ENCODE measurements at places on chromosomes 5 and 9.

GRCh38 chr9:112562235-112562958 lies 75.8 kb downstream of the KIAA1958 start:
- DNase-seq = no peak

DNA sequence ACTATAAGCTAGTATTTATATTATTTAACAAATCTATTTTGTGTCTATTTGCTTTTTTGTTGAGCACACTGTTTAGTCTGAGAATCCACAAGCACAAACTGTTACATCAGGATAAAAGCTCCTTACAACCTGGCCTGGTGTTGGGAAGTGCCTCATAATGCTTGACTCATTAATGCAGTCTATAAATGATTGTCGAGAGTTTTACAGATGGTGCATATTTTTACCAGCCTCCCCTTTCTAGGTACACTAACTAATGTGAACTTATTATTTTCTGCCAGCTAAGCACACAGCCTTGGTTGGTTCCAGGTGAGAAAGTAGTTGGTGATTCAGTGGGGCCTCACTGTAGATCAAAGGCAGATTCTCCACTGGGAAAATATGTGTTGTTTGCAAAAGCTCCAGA lies 151.0 kb upstream of the ADAMTS16 start:
- no peak for DNase-seq

- DNase-seq = no peak
These were observed 45.3 kb downstream of the INSYN2B start for GRCh38 chr5:169934990-169935389.

DNA sequence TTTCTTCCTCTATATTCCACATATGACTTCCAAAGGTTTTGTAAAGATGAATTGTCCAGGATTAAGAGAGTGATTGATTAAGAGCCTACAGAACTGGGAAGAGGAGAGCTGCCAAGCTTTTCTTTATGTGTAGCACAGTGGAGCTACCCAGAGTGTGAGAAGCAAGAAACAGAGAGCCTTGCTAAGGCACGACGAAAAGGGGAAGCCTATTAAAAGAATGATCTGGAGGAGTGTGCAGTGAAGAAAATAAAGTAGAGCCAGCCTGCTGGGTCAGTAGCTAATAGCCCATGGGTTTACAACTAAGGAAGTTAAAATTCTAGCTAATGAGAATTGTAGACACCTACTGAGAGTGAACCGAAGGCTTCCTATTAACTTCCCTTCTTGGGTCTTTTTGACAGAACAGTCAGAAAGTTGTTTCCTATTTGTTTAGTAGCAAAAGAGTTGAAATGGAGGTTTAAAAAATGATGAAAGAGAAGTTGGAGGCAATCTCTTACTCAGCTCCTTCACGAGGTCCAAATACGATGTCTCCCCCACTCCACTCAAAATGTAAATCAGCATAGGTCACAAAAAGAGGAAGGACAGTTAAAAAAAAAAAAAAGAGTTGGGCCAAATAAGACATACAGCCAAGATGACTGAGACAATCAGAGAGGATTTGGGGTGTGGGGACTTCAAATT lies 957 bp upstream of the PRR16 start:
- no peak for DNase-seq

GRCh38 chr5:100110497-100110896 lies 424.7 kb upstream of the FAM174A start:
- DNase-seq = no peak

GRCh38 chr9:115717711-115718173 lies 435.8 kb upstream of the PAPPA start:
- DNase-seq = no peak

- DNase-seq = no peak
These were observed 11.8 kb upstream of the FCN1 start for GRCh38 chr9:134929193-134930158.

DNA sequence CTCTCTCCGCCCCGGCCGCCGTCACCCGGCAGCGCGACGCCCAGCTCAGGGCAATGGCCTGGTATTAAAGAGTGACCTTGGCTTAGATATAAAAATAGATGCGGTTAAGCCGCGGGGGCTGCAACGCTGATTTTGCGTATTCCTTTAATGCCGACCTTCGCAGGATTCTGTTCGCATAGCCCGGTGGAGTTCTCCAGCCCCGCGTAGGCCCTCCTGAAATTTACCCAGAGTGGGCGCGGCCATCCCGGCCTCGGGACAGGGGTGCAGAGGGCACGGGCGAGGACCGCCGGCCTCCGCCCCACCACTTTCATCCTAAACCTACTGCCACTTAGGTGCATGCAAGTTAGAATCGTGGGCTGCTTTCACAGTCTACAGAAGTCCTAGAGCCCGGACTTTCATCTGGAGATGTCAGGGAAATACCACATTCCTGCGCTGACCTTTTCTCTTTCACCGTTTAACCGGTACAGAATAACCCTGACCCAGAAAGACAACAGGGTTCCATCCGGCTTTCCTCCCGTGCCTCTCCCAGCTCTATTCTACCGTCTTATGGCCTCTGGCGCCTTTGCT lies 492 bp upstream of the FAM169A start:
- DNase-seq = no peak

GRCh38 chr9:97176206-97176605 lies 131.3 kb upstream of the CCDC180 start:
- DNase-seq = peak; percentile 81

DNA sequence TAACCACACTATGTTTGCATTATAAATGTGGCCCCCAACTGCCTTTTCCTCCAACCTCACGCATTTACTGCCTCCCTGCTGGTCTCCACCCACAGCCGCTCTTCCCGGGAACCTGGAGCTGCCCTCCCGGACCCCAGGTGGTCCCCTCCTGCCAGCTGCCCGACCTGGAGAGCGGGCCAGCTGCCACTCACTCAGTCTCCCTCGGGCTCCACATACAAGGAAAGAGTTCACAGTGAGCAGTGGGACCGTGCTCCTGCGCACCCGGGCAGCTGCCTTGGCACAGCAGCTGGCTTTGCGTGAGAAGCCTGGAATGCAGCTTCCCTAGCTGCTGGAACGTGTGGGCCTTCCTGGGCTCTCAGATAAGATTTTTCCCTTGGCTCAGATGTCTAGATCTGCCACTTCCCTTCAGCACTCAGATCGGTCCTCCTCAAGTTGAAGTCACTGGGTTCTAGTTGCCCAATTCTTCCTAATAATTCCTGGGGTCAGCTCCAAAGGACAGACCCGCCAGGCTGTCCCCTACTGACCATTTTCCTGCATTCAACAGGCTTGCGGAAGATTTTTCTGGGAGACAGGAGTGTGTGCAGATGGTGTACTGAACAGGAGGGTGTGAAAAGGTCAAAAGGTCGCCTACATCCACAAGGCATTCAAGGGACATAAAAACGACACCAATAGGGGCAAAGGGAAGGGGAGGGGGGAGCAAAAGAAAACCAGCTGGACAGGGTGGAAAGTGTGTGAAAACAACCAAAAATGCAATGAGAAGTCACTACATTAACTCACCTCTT lies 69.1 kb downstream of the MYO10 start:
- DNase-seq = peak; percentile 80

DNA sequence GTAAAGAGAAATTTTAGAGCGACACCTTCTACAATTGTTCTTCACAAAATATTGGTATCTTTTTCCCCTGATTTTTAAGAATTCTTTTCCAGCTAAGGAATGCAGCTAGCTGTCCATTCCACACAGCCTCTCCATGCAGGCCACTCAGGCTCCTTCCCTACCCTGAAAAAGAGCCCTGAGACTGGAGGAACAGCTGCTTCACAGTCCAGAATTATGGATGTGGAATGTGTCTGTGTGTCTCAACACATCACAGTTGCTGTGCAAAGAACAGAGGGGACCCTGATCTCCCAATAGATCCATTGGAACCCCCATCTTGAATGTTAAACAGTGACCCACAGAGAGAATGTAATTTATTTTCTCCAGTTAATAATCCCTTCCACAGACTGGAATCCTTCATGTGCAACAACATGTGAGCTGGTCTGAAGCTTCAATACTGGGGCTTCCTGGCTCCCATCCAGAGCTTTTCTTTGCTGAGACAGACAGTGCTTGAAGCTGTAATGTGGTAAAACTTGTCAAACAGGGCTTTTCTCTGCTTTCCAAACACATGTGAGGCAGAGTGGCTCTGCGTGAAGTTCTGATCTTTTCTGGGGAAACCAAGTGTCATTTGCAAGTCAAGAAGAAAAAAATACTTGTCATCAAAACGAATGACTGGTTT lies 53.3 kb upstream of the SMC5 start:
- DNase-seq = peak; percentile 13

DNA sequence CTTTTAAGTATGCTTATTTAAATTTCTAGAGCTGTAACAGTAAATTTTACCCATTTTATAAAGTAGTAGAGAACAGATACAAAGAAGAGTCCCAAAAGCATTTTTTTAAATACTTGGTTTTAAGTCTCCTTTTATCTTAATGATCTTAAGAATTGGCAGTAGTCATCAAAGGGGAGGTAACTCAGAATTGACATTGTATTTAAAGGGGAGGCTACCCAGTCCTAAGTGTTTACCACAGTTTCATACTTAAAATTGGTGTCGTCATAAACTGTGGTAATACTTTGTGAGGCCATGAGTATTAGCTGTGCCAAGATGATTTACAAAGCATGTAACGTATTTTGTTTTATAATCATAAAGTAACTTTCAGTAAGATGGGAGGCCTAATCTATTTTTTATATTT lies 14.8 kb downstream of the SLC25A46 start:
- no peak for DNase-seq

DNA sequence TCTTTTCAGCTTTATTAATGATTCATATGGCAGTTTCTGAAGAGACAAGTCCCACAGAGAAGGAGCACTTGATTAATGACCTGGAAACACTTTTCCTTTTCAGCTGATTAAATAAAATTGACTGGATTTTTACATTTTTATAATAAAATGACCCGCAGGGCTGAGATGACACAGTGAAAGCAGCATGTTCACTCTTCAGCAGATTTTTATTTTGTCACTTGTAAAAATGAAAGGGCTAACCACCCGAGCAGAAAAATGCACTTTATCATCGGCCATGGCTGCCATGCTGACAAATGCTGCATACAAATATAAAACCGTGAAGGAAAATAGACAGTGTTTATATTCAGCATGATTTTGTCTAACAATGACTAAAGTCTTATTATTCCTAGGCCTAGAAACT lies 321.6 kb upstream of the ITGA1 start:
- no peak for DNase-seq

- no peak for DNase-seq
These were observed 262.6 kb downstream of the COX7C start for GRCh38 chr5:86880344-86880743.

All from NCI-H2171 treated with DMSO at 0.1 percent for 48 hours (cell line).